ENCODE measurements at places on chromosomes 7 and 10. TPM values are rescaled to one million over a fixed set of nuclear protein-coding genes. Genes with fewer than 3 reads are reported as not detected.

EIF5AL1 gene
- 2.3 TPM for total RNA-seq

OR2A5 gene
- total RNA-seq = not detected

TFEC gene
- total RNA-seq = not detected

TLX1 gene
- not detected for total RNA-seq

CDK1 gene
- 88.6 TPM for total RNA-seq

SOSTDC1 gene
- not detected for total RNA-seq

NPC1L1 gene
- 0.06 TPM for total RNA-seq
